Dermis microvascular lymphatic vessel endothelial cell (primary cell): ENCODE measurements at places on chromosomes 16 and 17. TPM values are rescaled to one million over a fixed set of nuclear protein-coding genes. Genes with fewer than 3 reads are reported as not detected.

MT1B gene
- total RNA-seq, result not detected in 2 replicates

CMTM2 gene
- not detected in 2 replicates for total RNA-seq

GP1BA gene
- not detected in 2 replicates for total RNA-seq

ZNF286A gene
- total RNA-seq, result 25.4 and 37.0 TPM in 2 replicates

SLFN11 gene
- 54.1 and 55.7 TPM in 2 replicates for total RNA-seq
